Fibroblast of skin of left quadriceps (primary cell): ENCODE measurements at places on chromosomes 1 and 21.

- DNase-seq: peak; percentile 13
Measured at GRCh38 chr1:30191154-30191702, 532.2 kb downstream of the MATN1 start.

- no peak for DNase-seq
Measured at GRCh38 chr1:68107771-68108170, 57.3 kb upstream of the DIRAS3 start.

- no peak for DNase-seq
Measured at GRCh38 chr1:158646465-158646864, 40.0 kb downstream of the SPTA1 start.

GRCh38 chr1:25774921-25775771 is 24.8 kb upstream of the SELENON start:
- DNase-seq: no peak

- peak; percentile 74 for DNase-seq
Measured at GRCh38 chr21:45470773-45471524, 66.0 kb downstream of the COL18A1 start.

DNA sequence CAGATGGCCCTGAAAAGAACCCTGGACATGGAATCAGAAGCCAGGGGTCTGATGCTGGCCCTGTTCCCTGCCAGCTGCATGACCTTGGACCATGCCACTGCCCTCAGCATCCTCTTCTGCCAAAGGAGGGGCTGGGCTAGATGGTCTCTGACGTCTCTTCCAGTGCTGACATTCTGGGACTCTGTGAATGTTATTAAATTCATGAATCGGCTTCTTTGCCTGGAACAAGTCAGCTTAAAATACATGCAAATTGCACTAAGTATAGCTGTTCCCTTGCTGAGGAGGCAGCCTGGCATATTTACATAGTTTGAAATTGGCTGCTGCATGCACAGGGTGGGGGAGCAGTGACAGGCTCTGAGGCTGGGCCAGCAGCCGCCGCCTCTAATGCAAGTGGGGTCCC is 23.8 kb downstream of the KCNA2 start:
- DNase-seq: no peak

DNA sequence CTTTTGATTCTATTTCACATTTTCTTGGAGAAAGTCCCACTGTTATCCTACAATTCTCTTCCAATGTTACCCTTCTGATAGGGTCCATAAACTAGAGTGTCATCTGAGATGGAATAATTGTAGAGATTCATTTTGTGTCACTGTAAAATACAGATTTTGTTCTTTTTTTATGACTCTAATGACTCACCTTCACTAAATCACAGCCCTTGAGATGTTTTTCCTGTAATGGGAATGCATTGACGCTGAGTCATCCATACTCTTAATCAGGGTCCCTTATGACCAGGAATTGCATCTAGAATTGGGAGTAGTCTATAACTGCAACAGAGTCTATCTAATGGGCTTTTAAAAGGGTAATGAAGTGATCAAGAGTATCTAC is 315.5 kb downstream of the TGFB2 start:
- DNase-seq: peak; percentile 84

DNA sequence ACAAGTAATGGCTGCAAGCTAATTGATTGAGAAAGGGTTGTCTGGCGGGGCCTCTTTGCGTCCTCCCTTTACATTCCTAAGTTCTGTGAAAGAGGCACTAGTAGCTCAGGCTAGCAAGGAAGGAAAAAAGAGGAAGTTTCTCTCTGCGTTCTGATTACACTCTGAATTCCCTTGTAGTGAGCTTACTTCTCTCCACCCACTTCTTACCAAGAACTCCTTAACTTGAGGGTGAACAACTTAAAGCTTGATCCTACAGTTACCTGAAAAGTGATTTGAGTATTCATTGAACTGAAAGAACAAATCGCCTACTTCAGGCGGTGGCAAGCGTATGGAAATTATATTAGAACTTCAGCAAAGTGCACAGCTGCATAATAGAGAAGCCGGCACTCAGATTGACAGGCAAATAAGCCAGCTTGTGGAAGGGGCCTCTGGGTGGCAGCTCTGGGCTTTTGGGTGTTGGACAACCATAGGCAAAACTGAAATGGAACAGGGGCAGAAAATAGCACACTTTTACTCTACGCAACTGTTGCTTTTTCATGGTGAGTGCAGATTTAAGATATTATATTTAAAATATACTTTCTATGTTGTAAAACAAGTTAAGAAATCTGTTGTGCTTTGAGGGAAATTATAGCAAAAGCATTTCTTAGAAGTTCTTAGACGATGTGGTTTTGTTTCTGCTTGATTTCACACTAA is 464.5 kb downstream of the USP25 start:
- DNase-seq: peak; percentile 67

GRCh38 chr1:178614286-178614685 is 101.4 kb downstream of the TEX35 start:
- no peak for DNase-seq

GRCh38 chr1:66446261-66447001 is 87.5 kb upstream of the SGIP1 start:
- DNase-seq: peak; percentile 58

DNA sequence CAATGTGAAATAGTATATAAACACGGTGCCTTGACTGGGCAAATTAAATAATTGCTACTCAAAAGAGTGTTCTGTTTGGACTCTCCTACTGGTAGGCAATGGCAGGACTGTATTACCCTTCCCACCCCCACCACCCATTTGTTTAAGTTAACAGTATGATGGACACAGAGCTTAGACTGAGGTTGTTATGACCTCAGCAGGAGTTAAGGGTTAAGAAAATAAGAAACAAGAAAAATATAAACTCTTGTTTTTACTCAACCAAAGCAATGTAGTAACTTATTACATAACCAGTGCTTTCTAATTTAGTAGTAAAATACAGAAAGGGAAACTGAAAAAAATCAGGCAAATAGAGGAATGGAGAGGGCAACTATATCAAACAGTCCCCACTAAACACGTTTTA is 19.9 kb upstream of the SERPINC1 start:
- no peak for DNase-seq

DNA sequence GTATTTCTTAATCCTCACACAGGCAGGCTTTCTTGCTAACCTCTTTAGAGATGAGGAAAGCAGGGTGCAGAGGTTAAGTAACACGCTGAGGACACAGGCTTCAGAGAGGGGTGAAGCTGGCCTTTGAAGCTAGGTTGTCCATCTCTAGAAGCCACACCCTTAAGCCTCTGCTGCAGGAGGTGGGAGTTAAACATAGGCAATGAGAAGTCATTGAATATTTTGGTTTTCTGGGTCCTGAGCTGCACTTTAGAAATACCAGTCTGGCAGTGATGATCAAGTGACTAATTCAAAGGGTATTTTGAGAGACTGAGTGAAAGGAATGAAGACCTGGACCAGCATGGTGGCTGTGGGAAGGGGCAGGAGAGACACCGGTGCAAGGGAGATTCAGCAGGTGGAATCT is 9.9 kb downstream of the KCNJ15 start:
- no peak for DNase-seq

- DNase-seq: no peak
Measured at GRCh38 chr1:115838431-115839028, 2.4 kb downstream of the NHLH2 start.

- DNase-seq: no peak
Measured at GRCh38 chr1:177891809-177892208, 78.0 kb downstream of the SEC16B start.

GRCh38 chr1:194342484-194343262 is 1156.3 kb upstream of the B3GALT2 start:
- DNase-seq: no peak

GRCh38 chr1:172883844-172884243 is 166.9 kb downstream of the TNFSF18 start:
- DNase-seq: no peak

- DNase-seq: no peak
Measured at GRCh38 chr1:163772246-163772645, 450.5 kb downstream of the NUF2 start.

GRCh38 chr1:8740034-8740449 is 77.4 kb downstream of the RERE start:
- peak; percentile 25 for DNase-seq

DNA sequence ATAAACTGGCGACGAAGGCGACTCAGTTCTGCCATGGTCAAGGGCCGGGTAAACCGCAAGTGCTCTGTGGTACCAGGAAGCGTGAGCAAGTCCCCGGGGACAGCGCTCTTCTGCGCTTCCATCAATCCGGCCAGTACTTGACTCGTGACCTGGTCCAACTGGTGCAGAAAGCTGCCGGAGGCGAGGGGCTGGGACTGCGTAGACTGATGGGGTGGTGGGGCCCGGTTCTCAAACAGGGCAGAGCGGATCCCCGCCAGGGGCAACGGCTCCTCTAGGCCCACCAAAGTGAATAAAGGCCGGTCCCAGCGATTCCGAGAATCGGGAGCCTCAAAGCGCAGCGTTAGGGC is 852 bp downstream of the KTI12 start:
- DNase-seq: no peak

GRCh38 chr1:176939993-176940392 is 224.5 kb downstream of the ASTN1 start:
- no peak for DNase-seq

DNA sequence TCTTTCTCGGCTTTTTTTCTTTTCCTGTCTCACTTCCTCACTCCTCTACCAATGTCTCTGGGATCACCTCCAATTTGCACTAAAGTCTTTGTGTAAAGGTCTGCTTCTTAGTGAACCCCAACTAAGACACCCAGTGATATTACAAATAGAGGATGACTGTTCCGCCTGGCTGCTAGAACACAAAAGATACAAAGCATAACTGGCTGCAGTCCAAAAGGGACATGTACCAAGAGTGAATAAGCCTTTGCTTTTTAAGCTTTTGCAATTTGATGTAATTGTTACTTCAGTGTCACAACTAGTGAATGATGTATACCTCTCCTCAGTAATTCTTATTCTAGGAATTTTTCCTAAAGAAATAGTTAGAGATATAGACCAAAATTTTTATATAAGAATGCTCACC is 82.8 kb upstream of the BEND5 start:
- DNase-seq: no peak

- no peak for DNase-seq
Measured at GRCh38 chr1:43530483-43531106, at the start of gene PTPRF. Gene PTPRF (plus strand): TSS chr1:43530883. CDS start chr1:43545076, 14,193 bp downstream.

DNA sequence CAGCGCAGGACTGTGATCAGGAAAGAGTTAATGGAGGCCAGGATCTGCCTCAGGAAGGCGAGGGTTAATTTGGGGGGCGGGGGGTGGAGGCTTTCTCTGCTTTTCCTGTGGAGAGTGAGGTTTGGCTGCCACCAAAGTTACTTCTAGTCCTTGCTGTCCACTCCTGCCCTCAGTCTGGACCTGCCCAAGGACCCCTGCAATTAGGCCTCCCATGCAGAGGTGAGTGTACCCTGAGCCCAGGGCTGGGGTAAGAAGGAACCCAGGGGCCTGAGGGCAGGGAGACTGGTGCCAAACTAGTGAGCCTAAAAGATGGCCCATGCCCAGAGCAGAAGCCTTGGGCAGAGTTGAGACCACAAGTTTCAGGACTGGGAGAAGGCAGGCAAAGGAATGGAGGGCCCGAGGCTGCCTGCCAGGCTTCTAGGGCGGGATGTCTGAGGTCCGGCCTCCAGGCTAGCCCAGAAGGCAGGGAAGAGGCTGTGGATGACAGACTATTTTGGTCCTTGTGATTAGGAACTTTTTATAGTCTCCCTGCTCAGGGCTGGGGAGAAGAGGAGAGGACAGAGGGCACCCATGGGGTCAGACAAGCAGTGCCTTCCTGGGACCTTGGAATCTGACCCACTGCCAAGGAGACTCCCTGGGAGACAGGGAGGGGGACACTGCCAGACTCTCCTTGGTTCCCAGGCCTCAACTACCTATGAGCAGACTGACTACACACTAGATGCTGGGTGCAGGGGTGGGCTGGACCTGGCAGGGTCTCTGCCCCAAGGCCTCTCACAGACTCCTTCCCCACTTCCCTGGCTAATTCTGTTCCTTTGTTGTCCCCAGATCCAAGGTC is at the start of gene FAM110D:
Gene FAM110D, plus strand, starts transcription at position 172 of the 835 bp plus-strand sequence. CDS start 2,213 bp downstream, outside the sequence.
- no peak for DNase-seq

DNA sequence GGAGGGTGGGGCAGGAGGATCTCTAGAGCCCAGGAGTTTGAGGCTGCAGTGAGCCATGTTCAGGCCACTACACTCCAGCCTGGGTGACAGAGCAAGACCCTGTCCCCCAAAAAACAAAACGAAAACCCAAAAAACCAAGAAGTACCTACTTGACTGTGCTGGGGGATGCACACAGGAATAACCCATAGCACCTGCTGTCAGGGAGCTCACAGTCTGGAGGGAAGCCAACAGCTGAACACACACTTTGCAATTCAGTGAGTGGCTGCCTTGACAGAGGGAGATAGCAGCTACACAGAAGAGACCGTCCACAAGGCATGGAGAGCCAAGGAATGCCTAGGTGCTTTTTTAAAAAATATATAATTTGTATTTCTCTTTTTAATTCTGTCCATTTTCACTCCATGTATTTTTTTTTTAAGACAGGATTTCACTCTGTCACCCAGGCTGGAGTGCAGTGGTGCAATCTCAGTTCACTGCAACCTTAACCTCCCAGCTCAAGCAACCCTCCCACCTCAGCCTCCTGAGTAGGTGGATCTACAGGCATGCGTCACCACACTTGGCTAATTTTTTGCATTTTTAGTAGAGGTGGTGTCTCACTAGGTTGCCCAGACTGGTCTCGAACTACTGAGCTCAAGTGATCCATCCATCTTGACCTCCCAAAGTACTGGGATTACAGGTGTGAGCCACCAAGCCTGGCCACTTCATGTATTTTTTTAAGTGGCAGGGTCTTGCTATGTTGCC is 68.7 kb downstream of the NID1 start:
- DNase-seq: no peak

DNA sequence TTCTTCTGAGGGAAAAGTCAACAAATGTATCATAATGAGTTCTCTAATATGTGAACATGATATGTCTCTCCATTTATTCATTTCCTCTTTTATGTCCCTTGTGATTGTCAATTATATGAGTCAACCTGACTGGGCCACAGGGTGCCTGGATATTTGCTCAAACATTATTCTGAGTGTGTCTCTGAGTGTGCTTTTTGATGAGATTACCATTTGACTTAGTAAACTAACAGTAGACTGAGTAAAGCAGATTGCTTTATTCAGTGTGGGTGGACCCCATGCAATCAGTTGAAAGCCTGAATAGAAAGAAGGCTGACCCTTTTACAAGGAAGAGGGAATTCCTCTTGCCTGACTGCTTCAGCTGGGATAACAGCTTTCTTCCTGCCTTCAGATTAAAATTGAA is 142.6 kb downstream of the SLC35F3 start:
- DNase-seq: no peak

DNA sequence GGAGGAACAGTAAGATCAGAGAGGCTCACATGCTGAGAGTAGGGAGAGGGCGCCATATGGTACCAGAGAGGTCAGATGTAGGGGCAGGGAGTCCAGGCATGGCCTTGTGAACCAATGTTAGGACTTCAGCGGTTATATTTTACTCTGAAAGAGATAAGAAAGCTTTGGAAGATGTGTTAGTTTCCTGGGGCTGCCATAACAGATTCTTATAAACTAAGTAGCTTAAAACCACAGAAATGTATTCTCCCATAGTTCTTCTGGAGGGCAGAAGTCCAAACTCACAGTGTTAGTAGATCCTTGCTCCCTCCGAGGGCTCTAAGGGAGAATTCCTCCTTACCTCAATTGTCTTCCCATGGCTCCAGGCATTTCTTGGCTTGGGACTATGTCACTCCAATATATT is 502.5 kb upstream of the ADGRL2 start:
- no peak for DNase-seq

GRCh38 chr1:6627841-6628545 is 3.3 kb downstream of the THAP3 start:
- no peak for DNase-seq

- DNase-seq: peak; percentile 68
Measured at GRCh38 chr1:229024528-229025130, 246.3 kb upstream of the RAB4A start.
